ENCODE measurements at places on chromosomes 6 and 20.

DNA sequence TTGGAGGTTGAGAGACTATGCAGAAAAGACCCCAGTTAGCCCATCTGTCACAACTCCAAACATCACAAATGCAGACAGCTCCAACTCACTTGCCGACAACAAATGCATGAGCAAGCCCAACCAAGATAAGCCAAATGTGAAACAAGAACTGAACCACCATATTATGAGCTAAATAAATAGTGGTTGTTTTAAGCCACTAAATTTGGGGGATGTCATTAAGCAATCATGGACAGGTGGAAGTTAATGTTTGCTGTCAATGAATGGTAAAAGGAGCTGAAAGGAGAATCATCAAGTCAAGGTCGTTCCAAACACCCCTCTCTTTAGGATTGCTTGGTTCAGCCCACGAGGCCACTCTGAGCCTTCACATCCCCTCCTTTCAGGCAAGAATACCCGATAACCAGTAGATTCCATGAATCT is 71.2 kb upstream of the PLCB4 start:
- DNase-seq, result no peak

DNA sequence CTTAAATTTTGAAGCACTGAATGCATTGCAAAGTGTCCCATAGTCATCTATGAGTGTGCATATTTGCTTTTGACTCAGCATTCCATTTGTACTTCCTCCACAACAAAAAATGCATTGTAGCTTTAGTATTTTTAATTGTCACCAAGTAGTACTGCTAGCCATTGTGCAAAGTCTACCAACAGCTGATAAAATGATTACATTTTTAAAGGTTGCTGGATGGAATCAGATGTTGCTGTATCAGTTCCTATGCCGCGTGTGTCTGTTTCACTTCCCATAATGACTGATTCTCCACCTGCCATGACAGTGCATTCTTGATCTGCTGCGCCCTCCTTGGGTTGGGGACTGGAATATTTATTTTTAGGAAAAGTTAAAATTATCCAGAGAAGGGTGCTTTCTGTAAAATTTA is 41.2 kb downstream of the SLX4IP start:
- DNase-seq, result no peak

GRCh38 chr6:141097471-141097870 is 1035.3 kb upstream of the GJE1 start:
- DNase-seq, result no peak

DNA sequence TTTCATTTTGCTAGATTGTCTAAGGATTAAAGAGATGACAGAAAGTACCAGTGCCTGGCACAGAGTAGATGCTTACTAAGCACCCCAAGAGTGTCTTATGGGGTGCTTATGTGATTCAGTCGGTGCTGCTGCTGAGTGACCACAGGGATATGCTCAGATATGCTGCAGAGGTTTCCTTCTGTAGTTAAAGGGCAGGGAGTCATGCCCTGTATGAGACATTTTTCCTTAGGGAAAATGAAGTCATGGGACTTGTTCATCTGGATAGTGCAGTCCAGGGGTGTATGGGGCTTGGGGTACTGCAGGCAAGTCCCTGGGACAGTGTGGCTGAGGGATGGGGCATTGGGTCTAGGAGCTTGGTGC is 25.1 kb downstream of the TOX2 start:
- DNase-seq, result no peak

DNA sequence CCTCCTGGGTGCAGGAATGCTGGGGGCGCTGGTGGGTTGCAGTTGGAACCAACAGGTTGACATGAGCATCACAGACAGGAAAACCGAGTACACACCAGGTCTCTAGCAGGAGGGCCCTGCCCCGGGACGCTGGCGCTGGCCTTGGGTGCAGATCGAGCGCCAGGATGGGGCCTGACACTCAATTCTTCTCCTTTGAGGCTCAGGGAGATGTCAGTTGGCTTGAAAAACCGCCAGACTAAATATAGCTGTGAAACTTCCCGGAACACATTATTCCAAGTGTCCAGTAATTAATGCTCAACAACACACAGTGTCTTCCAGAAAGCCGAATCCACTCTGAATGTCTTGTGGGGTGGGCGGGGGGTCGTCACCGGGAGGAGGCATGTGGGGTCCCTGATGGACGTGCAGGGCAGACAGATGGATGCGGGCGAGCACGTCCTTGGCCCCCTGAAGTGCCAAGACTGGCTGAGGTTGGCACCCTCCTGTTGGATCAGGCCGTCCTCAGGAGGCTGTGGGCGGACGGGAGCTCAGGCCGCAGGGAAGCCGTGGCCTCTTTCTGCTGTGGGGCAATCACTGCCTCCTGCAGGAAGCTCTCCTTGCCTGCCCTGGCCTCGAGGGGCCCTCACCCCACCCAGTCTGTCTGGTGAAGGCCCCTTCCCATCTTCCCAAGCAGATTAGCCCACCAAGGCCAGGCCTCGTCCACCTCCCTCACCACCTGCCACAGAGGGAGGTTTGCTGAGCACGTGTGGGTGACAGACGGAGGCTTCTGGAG is 19.4 kb upstream of the GATA5 start:
- no peak for DNase-seq

GRCh38 chr6:12137480-12137879 is 125.4 kb downstream of the HIVEP1 start:
- no peak for DNase-seq

DNA sequence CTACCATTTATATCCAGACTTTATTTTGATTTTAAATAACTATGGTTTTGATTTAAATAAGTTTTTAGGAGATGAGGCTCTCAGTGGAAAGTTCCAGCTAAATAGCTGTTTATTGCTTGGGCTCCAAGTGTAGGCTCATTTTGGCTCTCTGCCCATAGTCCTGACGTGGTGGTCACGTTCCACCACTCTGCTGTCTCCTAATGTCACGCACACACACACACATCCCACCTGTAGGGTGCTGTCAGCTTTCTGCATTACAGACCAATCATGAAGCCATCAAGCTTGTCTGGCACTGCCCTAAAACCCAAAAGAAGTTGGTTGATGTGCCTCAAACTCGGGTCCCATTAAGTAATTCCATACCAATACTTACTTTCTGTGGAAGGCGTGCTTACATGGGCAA is 45.4 kb downstream of the PANK2 start:
- DNase-seq, result no peak

Measured in posterior cingulate gyrus (tissue), 11 donors.